ENCODE measurements at places on chromosomes 3 and 15.

- no peak overlapping the region for H3K4me3 ChIP-seq
- DNase-seq, result no peak
- no peaks in the 10 kb centered on the region for H3K27me3 ChIP-seq
- no peaks in the 10 kb centered on the region for H3K4me1 ChIP-seq
- H3K36me3 ChIP-seq, result no peaks in the 10 kb centered on the region
These were observed 227.2 kb downstream of the OCA2 start for GRCh38 chr15:27871902-27872260.

- no peaks in the 10 kb centered on the region for H3K27me3 ChIP-seq
- H3K27ac ChIP-seq, result no peak overlapping the region
- peaks cover 2% of the 10 kb centered on the region for H3K4me1 ChIP-seq
- H3K36me3 ChIP-seq, result no peaks in the 10 kb centered on the region
- H3K4me3 ChIP-seq, result no peak overlapping the region
These were observed 109.3 kb downstream of the ZIC1 start for GRCh38 chr3:147518465-147518864.

DNA sequence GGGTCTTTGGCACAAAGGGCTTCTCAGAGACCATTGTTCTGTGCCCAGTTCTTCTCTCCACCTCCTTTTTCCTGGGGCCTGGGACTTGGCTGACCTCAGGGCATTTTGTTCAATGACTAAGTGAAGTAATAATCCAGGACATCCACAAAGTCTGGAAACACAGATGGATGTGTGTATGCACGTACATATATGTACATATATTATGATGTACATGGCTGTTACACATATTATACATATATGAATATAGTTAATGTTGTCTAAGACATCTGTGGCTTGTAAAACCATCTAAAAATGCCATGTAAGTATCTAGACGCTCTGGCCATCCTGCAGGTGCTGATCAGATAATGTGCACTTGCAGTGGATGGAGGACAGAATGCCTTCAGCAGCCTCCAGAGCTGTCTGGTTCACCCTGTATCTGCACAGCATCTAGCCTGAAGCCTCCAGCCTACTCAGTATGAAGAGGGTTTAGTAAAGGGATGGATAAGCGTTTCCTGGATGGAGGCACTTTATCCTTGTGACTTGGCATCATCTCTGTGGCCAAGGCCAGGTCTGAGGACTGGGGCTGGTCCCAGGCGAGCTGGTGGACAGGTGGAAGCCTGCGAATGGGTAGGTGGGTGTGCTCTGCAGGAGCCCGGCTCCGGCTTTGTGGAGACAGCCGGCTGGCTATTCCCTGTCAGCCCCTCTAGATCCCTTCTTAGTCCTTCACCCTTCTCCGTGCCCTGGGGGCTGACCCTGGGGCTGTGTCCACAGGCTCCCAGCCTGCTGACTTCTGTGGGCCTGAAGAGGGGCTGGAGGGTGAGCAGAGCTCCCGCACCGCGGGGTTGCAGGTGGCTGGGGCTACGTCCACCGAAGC, 88.4 kb downstream of the WNT7A start:
- H3K27ac ChIP-seq, result no peak overlapping the region
- no peak for DNase-seq
- H3K27me3 ChIP-seq, result peaks cover 13% of the 10 kb centered on the region
- H3K36me3 ChIP-seq, result no peaks in the 10 kb centered on the region

DNA sequence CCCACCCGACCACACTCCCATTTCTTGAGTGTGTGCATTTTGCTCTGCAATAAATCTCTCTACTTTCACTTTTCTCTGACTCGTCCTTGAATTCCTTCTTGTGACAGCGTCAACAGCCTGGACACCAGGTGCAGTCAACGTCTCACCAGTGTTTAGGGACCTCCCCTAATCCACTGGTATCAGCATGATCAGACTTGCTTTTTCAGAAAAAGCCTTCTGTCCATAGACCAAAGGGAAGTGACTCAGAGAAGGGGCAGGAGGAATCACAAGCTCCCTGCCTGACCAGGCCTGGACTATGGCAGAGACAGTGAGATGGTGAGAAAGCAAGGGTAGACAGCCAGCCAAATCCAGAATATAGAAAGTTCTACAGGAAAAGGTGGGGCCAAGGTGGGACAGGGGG, 15.5 kb downstream of the CCR5 start:
- H3K4me3 ChIP-seq, result no peak overlapping the region
- DNase-seq, result no peak
- peaks cover 8% of the 10 kb centered on the region for H3K4me1 ChIP-seq

DNA sequence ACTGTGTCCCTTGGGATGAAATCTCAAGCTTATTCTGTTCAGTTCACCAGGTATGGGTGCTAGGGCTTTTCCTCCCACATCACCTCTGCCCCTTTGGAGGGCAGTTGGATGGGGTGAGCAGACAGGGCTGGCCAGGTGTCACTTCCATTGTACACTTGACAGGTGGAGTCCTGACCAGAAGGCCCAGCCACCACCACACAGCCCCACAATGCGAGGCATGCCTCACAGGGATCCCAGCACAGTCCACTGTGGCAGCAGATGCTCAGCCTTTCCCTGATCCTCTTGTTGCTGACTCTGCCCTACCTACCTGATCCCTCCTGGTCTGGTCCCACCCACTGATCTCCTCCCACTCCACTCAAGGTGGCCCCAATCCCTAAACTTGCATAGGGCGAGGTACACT, 88.2 kb downstream of the ANP32A start:
- H3K27ac ChIP-seq, result no peak overlapping the region
- H3K4me3 ChIP-seq, result no peak overlapping the region
- no peaks in the 10 kb centered on the region for H3K27me3 ChIP-seq
- H3K4me1 ChIP-seq, result peaks cover 47% of the 10 kb centered on the region

All from endothelial cell (in vitro differentiated cells).